ENCODE measurements at places on chromosomes 5 and 9. TPM values are rescaled to one million over a fixed set of nuclear protein-coding genes. Genes with fewer than 3 reads are reported as not detected.

GRCh38 chr9:88711719-88712118 is 176.7 kb downstream of the NXNL2 start:
- no peak overlapping the region for H3K27ac ChIP-seq
- H3K36me3 ChIP-seq: no peaks in the 10 kb centered on the region
- H3K27me3 ChIP-seq: no peaks in the 10 kb centered on the region

The TARS1 gene
- total RNA-seq: 260 TPM

- H3K27ac ChIP-seq: no peak overlapping the region
- no peak for DNase-seq
- H3K36me3 ChIP-seq: peaks cover 6% of the 10 kb centered on the region
- H3K4me3 ChIP-seq: no peak overlapping the region
These were observed 49.0 kb upstream of the IFNK start for GRCh38 chr9:27475057-27475595.

GRCh38 chr5:11520241-11520930 is 383.9 kb downstream of the CTNND2 start:
- no peak overlapping the region for H3K27ac ChIP-seq
- no peaks in the 10 kb centered on the region for H3K4me1 ChIP-seq
- no peaks in the 10 kb centered on the region for H3K27me3 ChIP-seq
- H3K36me3 ChIP-seq: no peaks in the 10 kb centered on the region
- H3K4me3 ChIP-seq: no peak overlapping the region

The EIF4E1B gene
- total RNA-seq: not detected

DNA sequence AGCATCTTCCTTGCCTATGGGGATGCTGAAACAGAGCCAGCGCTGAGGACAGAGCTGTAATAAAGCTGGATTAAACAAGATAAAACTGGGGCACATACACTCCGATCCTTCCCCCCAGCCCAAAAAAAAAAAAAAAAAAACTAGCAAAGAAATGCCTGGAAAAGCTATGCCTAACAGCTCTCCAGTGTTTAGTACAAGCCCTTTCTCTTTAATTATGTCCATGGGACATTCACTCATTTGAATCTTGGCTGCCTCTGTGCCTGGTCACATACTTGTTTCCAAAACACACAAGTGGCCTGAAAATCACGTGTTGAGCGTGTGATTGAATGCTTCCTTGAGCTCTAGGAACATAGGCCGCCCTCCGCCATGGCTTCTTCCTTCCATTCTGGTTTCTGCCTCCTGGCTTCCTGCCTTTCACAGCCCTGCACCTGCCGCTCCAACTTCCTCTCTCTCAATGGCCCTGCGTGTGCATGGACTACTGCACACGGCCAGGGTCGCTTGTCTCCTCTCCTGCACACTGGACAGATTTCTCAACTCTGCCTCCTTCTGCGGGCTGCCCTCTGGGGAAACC is 111.0 kb upstream of the RETREG1 start:
- peaks cover 2% of the 10 kb centered on the region for H3K27me3 ChIP-seq
- H3K36me3 ChIP-seq: no peaks in the 10 kb centered on the region
- H3K27ac ChIP-seq: no peak overlapping the region
- H3K4me1 ChIP-seq: peaks cover 12% of the 10 kb centered on the region

DNA sequence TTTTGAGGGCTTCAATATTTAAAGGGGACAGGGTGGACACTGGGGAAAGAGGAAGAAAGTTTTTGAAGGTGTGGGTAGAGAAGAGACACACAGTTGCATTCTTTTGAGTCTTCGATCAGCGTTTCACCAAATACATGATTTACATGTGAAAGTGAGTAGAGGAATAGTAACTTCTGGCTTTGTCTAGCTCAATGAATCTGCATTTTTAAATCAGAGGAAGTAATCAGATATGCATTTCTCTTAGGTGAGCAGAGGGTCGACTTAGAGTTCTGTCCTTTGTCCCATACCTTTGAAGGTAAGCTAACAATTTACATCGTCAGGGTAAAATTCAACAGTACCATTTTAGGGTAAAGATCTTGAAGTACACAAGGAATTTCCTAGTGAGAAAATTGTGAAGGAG is 406.4 kb upstream of the ZNF462 start:
- H3K4me1 ChIP-seq: no peaks in the 10 kb centered on the region
- H3K27me3 ChIP-seq: no peaks in the 10 kb centered on the region
- no peak for DNase-seq
- H3K27ac ChIP-seq: no peak overlapping the region

DNA sequence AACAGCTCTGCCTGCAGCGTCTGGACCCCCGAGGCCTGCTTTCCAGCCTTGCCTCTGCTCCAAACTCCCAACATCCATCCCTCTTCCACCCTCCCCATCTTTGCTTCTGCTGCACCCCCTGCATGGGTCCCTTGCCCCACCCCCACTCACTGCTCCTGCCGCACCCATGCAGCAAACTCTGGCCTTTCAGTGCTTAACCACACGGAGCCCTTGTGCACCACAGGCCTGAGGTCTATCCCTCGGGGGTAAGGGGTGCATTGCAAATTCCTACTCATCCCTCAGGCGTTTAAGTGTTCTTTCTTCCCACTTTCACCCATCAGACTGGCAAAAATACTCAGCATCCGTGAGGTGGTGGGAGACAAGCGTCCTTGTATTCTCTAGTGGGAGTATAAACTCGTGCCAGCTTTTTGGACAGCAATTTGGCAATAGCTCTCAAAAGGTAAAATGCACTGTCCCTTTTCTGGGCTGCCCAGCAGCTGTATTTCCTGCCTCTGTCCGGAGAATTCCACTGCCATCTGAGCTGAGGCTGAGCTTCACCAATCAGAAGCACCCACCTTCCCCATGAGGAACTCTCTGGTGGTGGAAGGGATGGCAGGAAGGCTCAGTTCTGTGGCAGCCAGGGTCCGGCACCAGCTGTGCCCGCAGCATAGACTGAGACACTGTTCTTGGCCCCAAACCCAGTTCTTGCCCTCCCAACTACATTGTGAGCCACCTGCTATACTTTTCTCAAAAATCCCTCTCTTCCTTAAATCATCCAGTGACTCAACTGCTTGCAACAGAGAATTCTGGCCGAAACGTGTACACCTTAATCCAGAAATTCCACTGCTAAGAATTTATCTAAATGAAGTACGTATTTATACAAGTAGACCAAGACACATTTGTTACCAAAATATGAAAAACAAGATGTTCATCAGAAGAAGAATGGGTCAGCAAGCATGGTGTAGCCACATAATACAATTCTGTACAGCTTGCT is 15.0 kb downstream of the PSMB7 start:
- H3K4me1 ChIP-seq: peaks cover 24% of the 10 kb centered on the region
- H3K27me3 ChIP-seq: no peaks in the 10 kb centered on the region

GRCh38 chr5:97635553-97635952 is 452.5 kb upstream of the RIOK2 start:
- no peak overlapping the region for H3K4me3 ChIP-seq
- no peaks in the 10 kb centered on the region for H3K27me3 ChIP-seq
- H3K4me1 ChIP-seq: no peaks in the 10 kb centered on the region
- H3K27ac ChIP-seq: no peak overlapping the region
- DNase-seq: no peak

GRCh38 chr9:133877967-133878366 is 114.2 kb downstream of the VAV2 start:
- no peaks in the 10 kb centered on the region for H3K27me3 ChIP-seq
- no peaks in the 10 kb centered on the region for H3K4me1 ChIP-seq
- H3K4me3 ChIP-seq: no peak overlapping the region
- H3K36me3 ChIP-seq: no peaks in the 10 kb centered on the region
- no peak overlapping the region for H3K27ac ChIP-seq
- no peak for DNase-seq

The NXNL2 gene
- total RNA-seq: not detected

DNA sequence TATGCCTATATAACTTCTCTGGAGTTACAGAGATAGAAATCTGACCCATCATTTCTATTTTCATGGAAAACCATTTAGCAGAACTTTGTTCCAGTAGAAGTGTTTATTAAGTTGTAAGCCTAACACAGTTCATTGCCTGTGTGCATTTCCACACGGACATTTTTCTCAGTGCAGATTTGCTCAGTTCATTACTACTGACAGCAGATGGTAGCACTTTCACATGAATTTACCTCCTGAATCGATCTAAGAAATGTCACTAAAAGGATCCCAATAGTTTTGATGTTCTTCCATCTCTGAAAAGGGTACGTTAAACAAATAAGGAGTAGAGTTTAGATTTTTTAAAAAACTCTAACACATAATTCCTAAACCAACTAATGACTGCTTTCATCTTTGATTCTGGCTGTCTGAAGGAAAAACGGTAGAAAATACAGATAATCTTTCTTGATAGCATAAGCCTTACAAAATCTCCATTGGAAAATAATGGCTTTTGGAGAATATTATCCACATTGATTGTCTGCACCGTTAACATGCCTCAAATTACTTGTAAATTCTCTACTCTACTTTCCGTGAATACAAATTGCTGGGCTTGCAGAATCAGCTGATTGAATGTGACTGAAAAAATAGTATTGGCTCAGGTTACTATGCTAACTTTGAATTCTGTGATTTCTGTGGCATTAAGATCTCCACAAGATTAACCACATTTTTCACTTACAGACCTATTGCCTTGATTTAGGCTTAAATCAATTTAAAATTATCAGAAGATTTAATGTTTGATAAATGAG is 33.1 kb downstream of the RPS23 start:
- no peak overlapping the region for H3K27ac ChIP-seq
- no peak overlapping the region for H3K4me3 ChIP-seq
- peaks cover 7% of the 10 kb centered on the region for H3K36me3 ChIP-seq
- no peaks in the 10 kb centered on the region for H3K27me3 ChIP-seq

The ADAMTS19 gene
- not detected for total RNA-seq

DNA sequence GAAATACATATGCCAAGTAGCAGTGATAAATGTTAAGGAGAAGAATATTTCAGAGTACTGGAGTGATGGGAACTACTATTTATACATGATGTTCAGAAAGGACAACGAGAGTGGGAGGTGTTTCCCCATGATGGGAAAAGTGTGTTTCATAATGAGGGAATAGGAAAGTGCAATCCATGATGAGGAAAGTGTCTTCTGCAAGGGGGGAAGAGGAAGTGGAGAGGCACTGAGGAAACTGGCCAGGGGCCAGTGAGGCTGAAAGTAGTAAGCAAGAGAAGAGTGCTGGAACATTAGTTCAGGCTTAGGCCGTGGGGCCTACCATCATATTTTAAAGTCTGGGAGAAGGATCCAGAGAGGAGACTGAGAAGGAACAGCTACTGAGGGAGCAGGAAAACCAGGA is 327.2 kb downstream of the SLF1 start:
- no peaks in the 10 kb centered on the region for H3K27me3 ChIP-seq
- H3K36me3 ChIP-seq: no peaks in the 10 kb centered on the region
- no peak for DNase-seq
- no peak overlapping the region for H3K27ac ChIP-seq
- H3K4me3 ChIP-seq: no peak overlapping the region

GRCh38 chr5:42267091-42267490 is 156.1 kb upstream of the GHR start:
- DNase-seq: no peak
- no peaks in the 10 kb centered on the region for H3K4me1 ChIP-seq
- no peak overlapping the region for H3K4me3 ChIP-seq

- DNase-seq: no peak
- H3K4me3 ChIP-seq: no peak overlapping the region
- H3K4me1 ChIP-seq: no peaks in the 10 kb centered on the region
- H3K27me3 ChIP-seq: no peaks in the 10 kb centered on the region
- H3K27ac ChIP-seq: no peak overlapping the region
- H3K36me3 ChIP-seq: no peaks in the 10 kb centered on the region
These were observed 743.2 kb upstream of the CDH10 start for GRCh38 chr5:25387953-25388352.

GRCh38 chr9:19119801-19120440 is 7.4 kb downstream of the PLIN2 start:
- no peak overlapping the region for H3K27ac ChIP-seq
- DNase-seq: no peak
- H3K4me1 ChIP-seq: peaks cover 24% of the 10 kb centered on the region
- peaks cover 59% of the 10 kb centered on the region for H3K36me3 ChIP-seq
- H3K27me3 ChIP-seq: no peaks in the 10 kb centered on the region
- no peak overlapping the region for H3K4me3 ChIP-seq

DNA sequence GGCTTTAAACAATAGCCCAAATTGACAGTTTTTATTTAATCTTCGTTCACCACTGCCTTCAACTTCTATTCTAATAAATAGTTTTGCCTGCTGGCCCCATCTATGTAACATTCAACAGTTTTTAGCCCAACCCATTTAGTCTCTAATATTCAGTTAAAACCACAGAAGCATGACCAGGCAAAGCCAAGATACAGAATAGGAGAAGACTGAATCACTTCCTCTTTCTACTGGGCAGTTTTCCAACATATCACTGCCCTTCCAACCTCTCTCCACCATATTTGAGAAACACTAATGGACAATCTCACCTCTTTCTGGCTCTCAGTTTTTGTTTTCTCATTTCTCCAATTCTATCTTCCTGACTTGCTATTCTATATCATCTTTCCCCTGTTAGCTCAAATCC is 352.9 kb downstream of the DNAH5 start:
- no peak overlapping the region for H3K27ac ChIP-seq
- H3K36me3 ChIP-seq: no peaks in the 10 kb centered on the region
- no peak for DNase-seq
- no peak overlapping the region for H3K4me3 ChIP-seq
- H3K27me3 ChIP-seq: no peaks in the 10 kb centered on the region

The PCDHB13 gene
- total RNA-seq: not detected

DNA sequence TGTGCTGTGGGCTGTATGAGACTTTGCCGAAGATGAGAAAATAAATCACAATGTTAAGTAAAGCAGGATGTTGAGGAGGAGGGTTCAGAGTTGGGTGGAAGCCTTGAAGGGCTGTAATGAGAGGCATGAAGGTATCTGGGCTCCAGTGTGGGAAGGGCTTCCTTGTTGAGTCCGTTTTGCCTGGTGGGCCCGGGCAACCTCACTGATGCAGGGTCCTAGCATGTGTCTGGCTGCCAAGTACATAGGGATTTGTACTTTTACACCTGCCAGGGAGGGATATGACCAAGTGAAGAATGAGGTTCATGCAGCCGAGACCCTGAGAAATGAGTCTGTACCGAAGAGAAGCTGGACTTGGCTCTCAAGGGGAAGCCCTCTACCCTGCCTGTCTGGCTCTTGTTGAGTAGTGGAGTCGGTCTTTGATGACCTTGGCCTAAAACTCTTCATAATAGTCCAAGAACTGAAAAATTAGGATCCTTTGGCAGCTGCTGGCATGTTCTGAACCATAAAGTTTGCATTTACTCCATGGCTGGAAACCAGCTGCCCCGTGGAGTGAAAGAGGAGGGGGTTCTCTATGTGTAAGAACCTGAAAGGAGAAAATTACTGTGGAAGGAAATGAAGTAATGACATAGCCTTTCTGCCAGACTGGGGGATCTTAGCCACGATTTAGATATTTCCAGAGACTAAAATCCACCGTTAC is 59.0 kb upstream of the DPYSL3 start:
- H3K27me3 ChIP-seq: no peaks in the 10 kb centered on the region
- H3K27ac ChIP-seq: no peak overlapping the region
- no peaks in the 10 kb centered on the region for H3K4me1 ChIP-seq
- no peaks in the 10 kb centered on the region for H3K36me3 ChIP-seq
- no peak for DNase-seq

- DNase-seq: no peak
- peaks cover 22% of the 10 kb centered on the region for H3K27me3 ChIP-seq
- H3K4me3 ChIP-seq: no peak overlapping the region
- H3K4me1 ChIP-seq: no peaks in the 10 kb centered on the region
- no peak overlapping the region for H3K27ac ChIP-seq
These were observed 17.2 kb upstream of the SPOCK1 start for GRCh38 chr5:137516251-137516797.
